T follicular helper cell (primary cell): ENCODE measurements at places on chromosomes 5 and 9.

DNA sequence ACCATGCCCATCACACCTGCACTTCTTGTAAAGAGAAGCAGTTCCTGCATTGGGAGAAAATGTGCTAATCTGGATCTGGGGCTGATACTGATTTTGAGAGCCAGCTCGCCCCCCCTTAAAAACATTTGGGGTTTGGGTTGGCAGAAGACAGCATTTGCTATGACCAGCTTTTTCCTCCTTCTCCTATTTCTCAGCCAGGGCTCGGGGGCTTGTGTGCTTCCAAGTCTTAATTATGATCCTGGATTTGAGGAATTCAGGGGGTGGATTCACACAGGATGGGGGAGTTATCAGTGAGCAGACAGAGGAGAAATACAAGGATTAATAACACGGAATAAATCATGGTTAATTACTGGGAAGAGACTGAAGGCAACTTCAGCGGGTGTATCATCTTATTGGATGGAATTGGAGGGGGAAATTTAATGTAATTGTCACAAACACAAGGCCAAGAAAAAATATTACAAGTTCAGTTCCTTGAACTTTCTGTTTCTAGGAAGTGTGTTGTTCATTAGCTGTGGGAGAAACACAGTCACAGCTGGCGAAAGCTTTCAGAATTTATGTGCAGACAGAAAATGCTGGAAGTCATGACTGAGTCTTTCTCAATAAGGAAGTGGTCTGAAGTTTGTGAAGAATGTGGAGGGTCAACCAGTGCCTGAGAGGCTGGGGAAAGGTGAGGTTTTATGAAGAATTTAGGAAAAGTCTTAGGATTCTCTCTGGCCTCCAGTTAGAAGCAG is 15.3 kb downstream of the C9orf152 start:
- DNase-seq = no peak

GRCh38 chr9:21988056-21988990 is 5.9 kb downstream of the CDKN2A start:
- no peak for DNase-seq

DNA sequence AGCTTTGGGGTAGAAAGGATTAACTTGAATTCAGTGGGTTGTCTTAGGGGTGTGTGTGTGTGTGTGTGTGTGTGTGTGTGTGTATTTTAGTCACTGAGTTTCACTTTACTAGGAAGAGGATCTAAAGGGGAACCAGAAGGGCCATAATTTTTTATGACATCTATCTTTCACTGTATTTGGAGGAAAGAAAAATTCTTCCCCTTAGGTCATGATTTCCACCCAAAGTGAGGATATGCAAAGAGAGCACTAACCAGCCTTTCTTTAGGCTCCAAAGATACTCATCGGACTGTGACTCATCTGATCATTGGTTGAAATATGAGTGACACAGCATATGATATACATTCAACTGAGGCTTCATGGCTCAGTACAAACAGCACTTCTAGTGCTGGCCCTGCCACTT is 75.2 kb upstream of the RASGRF2 start:
- no peak for DNase-seq

- DNase-seq = no peak
These were observed 141.2 kb downstream of the PRDM9 start for GRCh38 chr5:23648656-23649055.
